ENCODE measurements at places on chromosomes 5 and 9. TPM values are rescaled to one million over a fixed set of nuclear protein-coding genes. Genes with fewer than 3 reads are reported as not detected.
A peak's percentile ranks its signal among the peaks of the same experiment; 100 is the strongest.

Gene NXNL2
- total RNA-seq: not detected

Gene SARDH
- total RNA-seq: 0.74 TPM

DNA sequence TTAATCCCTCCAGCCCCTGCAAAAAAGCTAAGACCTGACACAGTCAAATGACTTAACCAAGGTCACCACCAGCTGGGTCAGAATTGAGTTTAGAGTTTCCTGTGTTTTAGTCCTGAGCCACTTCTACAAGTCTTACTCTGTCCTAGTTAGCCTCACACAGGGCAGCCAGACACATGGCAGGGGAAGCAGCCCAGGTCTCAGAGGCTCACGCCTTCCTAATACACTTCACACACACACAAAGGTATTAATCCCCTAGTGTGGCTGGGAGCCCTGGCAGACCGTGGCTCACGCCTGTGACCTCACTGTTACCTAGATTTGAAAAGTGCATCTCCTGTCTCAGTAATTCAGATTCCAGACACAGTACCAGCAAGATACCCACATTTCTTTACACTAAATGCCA, 77.4 kb upstream of the WWC1 start:
- DNase-seq: no peak
- H3K36me3 ChIP-seq: peaks cover 42% of the 10 kb centered on the region
- no peak overlapping the region for H3K27ac ChIP-seq

- H3K36me3 ChIP-seq: no peaks in the 10 kb centered on the region
- no peak for DNase-seq
- no peak overlapping the region for H3K27ac ChIP-seq
Measured at GRCh38 chr5:154215571-154216325, 25.2 kb downstream of the GALNT10 start.

GRCh38 chr5:122263352-122264030, 48.5 kb upstream of the SNCAIP start:
- no peak overlapping the region for H3K4me3 ChIP-seq
- no peaks in the 10 kb centered on the region for H3K4me1 ChIP-seq
- H3K27ac ChIP-seq: no peak overlapping the region
- DNase-seq: no peak
- H3K36me3 ChIP-seq: no peaks in the 10 kb centered on the region

GRCh38 chr5:173781816-173782670, 106.1 kb upstream of the CPEB4 start:
- H3K4me3 ChIP-seq: no peak overlapping the region
- H3K27ac ChIP-seq: peak overlapping the region; percentile 71
- H3K36me3 ChIP-seq: no peaks in the 10 kb centered on the region
- peaks cover 17% of the 10 kb centered on the region for H3K4me1 ChIP-seq

Gene PTPN3
- 47.7 TPM for total RNA-seq

- no peak overlapping the region for H3K27ac ChIP-seq
- H3K36me3 ChIP-seq: no peaks in the 10 kb centered on the region
- H3K4me3 ChIP-seq: no peak overlapping the region
- no peak for DNase-seq
- H3K4me1 ChIP-seq: no peaks in the 10 kb centered on the region
Measured at GRCh38 chr5:180555168-180555921, 36.0 kb downstream of the SCGB3A1 start.

Gene IGIP
- total RNA-seq: 12.3 TPM

- no peak overlapping the region for H3K4me3 ChIP-seq
- no peak for DNase-seq
- no peaks in the 10 kb centered on the region for H3K36me3 ChIP-seq
- H3K27ac ChIP-seq: no peak overlapping the region
Measured at GRCh38 chr5:163260961-163261360, 176.4 kb upstream of the CCNG1 start.

Gene PCDHB10
- 0.40 TPM for total RNA-seq

Gene GCNT4
- total RNA-seq: 0.32 TPM

- no peak overlapping the region for H3K4me3 ChIP-seq
- no peaks in the 10 kb centered on the region for H3K36me3 ChIP-seq
- H3K27me3 ChIP-seq: no peaks in the 10 kb centered on the region
- H3K27ac ChIP-seq: no peak overlapping the region
- H3K4me1 ChIP-seq: no peaks in the 10 kb centered on the region
Measured at GRCh38 chr5:110956280-110956912, 115.1 kb upstream of the TSLP start.

GRCh38 chr5:128498844-128499455, 39.1 kb downstream of the FBN2 start:
- no peaks in the 10 kb centered on the region for H3K27me3 ChIP-seq
- no peaks in the 10 kb centered on the region for H3K36me3 ChIP-seq
- no peak for DNase-seq
- no peak overlapping the region for H3K27ac ChIP-seq
- H3K4me3 ChIP-seq: no peak overlapping the region

DNA sequence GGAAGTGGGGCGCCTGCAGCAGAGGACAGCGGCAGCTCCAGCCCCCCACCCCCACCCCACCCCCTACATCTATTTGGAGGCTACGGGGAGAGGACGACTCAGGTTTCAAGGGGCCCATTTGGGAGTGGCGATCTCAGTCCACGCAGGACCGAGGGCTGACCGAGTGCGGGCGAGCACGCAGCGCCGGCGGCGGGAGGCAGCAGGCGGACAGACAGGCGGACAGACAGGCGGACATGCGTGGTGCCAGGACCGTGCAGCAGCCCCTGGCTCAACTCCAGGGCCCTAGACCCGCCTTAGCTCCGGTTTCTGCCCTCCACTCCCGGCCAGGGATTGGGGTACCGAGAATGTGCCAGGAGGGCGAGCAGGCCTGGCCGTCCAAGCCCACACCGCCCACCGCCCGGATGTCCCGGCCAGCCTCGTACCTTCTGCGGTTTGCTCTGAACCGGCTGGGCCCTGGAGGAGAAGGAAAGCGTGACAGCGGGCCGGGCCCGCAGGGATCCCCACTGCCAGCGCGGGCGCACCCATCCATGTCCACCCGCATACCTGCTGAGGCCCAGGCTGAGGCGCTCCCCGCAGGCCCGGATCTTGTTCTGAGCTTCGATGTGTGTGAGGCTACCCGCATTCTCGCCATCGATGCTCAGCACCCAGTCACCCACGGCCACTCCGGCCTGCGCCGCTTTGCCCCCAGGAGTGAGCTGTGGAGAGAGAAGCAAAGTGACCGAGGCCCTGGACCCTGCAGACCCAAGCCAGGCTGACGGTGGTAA, 5.2 kb downstream of the PDLIM7 start:
- no peak overlapping the region for H3K4me3 ChIP-seq
- H3K36me3 ChIP-seq: peaks cover 77% of the 10 kb centered on the region
- no peaks in the 10 kb centered on the region for H3K27me3 ChIP-seq
- DNase-seq: no peak

- H3K27ac ChIP-seq: no peak overlapping the region
- no peak for DNase-seq
- H3K4me3 ChIP-seq: no peak overlapping the region
- no peaks in the 10 kb centered on the region for H3K36me3 ChIP-seq
- H3K4me1 ChIP-seq: no peaks in the 10 kb centered on the region
Measured at GRCh38 chr5:98997000-98997399, 68.2 kb upstream of the CHD1 start.

GRCh38 chr5:10125116-10125515, 124.6 kb downstream of the ATPSCKMT start:
- no peak overlapping the region for H3K27ac ChIP-seq
- no peaks in the 10 kb centered on the region for H3K36me3 ChIP-seq
- no peaks in the 10 kb centered on the region for H3K27me3 ChIP-seq
- H3K4me1 ChIP-seq: no peaks in the 10 kb centered on the region

DNA sequence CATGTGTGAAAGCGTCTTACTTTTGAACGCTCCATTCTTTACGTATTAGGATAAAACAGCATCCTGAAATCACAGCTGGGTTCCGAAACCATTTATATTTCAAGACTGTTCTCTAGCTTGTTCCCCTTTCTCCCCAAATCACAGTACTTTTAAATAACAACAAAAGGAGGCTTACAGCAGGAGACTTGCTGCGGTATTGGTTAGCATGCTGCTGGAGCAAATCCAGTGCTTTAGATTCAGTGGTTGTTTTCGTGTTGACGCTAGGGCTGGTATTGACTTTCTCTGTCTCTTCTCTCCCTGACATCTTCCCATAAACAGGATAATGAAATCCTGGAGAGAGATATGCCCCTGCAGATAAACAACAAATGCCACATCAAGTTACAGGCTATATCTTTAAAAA, 103.1 kb downstream of the ZNF608 start:
- peaks cover 64% of the 10 kb centered on the region for H3K36me3 ChIP-seq
- H3K4me1 ChIP-seq: no peaks in the 10 kb centered on the region
- DNase-seq: no peak
- no peak overlapping the region for H3K27ac ChIP-seq
- H3K4me3 ChIP-seq: no peak overlapping the region

- no peak overlapping the region for H3K4me3 ChIP-seq
- H3K36me3 ChIP-seq: no peaks in the 10 kb centered on the region
- DNase-seq: no peak
- H3K4me1 ChIP-seq: no peaks in the 10 kb centered on the region
- H3K27me3 ChIP-seq: no peaks in the 10 kb centered on the region
Measured at GRCh38 chr5:162995568-162995967, 441.8 kb upstream of the CCNG1 start.

Gene GALNT10
- total RNA-seq: 10.0 TPM
